ENCODE measurements at places on chromosomes 2 and 18.

DNA sequence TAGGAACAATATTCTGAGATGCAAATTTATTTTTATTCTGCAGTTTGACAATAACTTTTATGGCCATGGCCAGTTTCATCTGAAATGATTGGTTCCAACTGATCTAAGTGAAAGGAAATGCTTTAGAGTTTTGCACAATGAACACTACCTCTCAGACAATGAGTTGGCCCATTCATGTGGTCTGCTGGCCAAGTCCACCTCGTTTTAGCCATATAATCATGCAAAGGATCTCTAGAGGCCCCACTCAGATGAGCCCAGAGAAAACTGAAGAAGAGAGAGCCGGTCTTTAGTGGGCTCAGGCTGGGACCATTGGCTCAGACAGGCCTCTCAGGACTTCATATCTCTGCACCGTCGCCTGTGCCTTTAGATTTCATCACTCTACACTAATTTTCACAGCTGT lies 254.7 kb downstream of the MREG start:
- no peak for DNase-seq
- H3K36me3 ChIP-seq, result no peaks in the 10 kb centered on the region
- no peak overlapping the region for H3K27ac ChIP-seq

- no peak overlapping the region for H3K27ac ChIP-seq
- peaks cover 7% of the 10 kb centered on the region for H3K36me3 ChIP-seq
- no peak for DNase-seq
- H3K27me3 ChIP-seq, result no peaks in the 10 kb centered on the region
These were observed 182.3 kb downstream of the INO80D start for GRCh38 chr2:205903549-205904129.

GRCh38 chr2:159961037-159961436 lies 101.4 kb downstream of the PLA2R1 start:
- no peaks in the 10 kb centered on the region for H3K36me3 ChIP-seq
- H3K27me3 ChIP-seq, result peaks cover 7% of the 10 kb centered on the region
- H3K27ac ChIP-seq, result no peak overlapping the region
- no peaks in the 10 kb centered on the region for H3K4me1 ChIP-seq
- H3K4me3 ChIP-seq, result no peak overlapping the region
- no peak for DNase-seq

GRCh38 chr2:74501335-74502071 lies 2.1 kb upstream of the LBX2 start:
- H3K27ac ChIP-seq, result peak overlapping the region; percentile 77
- peak overlapping the region; percentile 82 for H3K4me3 ChIP-seq
- peaks cover 23% of the 10 kb centered on the region for H3K36me3 ChIP-seq
- no peak for DNase-seq
- peaks cover 56% of the 10 kb centered on the region for H3K27me3 ChIP-seq
- H3K4me1 ChIP-seq, result peaks cover 72% of the 10 kb centered on the region

DNA sequence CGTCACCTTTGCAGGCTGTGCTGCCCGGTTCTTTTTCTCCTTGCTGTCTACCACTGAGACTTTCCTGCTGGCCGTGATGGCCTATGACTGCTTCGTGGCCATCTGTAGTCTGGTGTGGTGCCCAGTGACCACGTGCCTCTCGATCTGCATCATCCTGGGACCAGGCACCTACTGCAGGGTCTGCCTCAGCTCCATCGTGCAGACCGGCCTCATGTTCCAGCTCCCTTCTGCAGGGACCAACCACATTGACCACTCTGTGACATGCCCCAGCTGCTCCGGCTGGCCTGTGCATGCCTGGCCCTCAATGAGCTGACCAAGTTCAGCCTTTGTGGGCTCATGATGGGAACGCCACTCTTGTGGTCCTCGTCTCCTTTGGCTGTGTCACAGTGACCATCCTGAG lies 26.7 kb downstream of the COPS9 start:
- no peak overlapping the region for H3K27ac ChIP-seq
- H3K36me3 ChIP-seq, result no peaks in the 10 kb centered on the region
- no peak overlapping the region for H3K4me3 ChIP-seq
- DNase-seq, result no peak

All from naive B cell (primary cell).